ENCODE measurements at places on chromosomes 4 and X.

DNA sequence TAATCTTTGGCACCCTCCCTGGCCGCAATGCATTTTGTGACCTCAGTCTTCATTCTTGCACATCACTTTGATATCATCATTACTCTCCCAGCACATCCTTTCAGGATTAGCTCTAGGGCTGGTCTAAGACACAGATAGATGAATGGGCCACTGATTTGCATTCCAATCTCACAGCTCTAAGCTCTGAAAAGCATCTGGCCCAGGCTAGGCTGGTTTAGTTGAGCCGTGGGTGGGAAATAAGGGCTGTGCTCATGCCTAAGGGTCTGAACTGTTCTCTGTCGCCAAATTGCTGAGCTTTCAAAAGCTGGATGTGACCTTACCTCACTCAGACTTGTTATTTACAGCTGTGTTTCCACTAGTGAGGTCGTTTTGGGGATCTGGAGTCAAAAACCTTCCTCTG is 30.0 kb upstream of the SLC9A7 start:
- no peak for DNase-seq

GRCh38 chrX:117839544-117839943 is 277.1 kb downstream of the KLHL13 start:
- no peak for DNase-seq

DNA sequence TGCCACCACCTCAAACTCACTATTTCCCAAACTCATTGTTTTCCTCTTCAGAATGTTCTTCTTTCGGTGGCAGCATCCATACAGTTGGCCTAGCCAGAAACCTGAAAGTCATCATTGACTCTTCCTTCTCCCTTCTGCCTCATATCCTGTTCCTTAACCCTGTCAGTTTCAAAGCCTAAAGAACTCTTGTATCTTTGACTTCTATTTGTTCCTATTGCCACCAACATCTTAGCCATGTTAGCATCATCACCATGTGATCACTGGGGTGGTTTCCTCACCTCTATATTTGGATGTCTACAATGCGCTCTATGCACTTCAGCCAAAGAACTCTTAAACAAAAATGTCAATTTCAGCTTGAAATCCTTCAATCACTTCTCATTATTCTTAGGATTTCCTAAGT is 29.0 kb downstream of the DDX60L start:
- no peak for DNase-seq

GRCh38 chr4:156635051-156635450 is 336.5 kb downstream of the PDGFC start:
- DNase-seq = no peak

GRCh38 chrX:115330498-115331168 is 41.1 kb downstream of the LUZP4 start:
- DNase-seq = peak; percentile 69

All from NCI-H1092 treated with DMSO at 0.1 percent for 48 hours (cell line).